ENCODE measurements at places on chromosomes 3 and 15.

- H3K4me1 ChIP-seq, result no peaks in the 10 kb centered on the region
- no peaks in the 10 kb centered on the region for H3K36me3 ChIP-seq
- H3K4me3 ChIP-seq, result no peak overlapping the region
These were observed 35.0 kb upstream of the ABHD17C start for GRCh38 chr15:80660119-80660518.

DNA sequence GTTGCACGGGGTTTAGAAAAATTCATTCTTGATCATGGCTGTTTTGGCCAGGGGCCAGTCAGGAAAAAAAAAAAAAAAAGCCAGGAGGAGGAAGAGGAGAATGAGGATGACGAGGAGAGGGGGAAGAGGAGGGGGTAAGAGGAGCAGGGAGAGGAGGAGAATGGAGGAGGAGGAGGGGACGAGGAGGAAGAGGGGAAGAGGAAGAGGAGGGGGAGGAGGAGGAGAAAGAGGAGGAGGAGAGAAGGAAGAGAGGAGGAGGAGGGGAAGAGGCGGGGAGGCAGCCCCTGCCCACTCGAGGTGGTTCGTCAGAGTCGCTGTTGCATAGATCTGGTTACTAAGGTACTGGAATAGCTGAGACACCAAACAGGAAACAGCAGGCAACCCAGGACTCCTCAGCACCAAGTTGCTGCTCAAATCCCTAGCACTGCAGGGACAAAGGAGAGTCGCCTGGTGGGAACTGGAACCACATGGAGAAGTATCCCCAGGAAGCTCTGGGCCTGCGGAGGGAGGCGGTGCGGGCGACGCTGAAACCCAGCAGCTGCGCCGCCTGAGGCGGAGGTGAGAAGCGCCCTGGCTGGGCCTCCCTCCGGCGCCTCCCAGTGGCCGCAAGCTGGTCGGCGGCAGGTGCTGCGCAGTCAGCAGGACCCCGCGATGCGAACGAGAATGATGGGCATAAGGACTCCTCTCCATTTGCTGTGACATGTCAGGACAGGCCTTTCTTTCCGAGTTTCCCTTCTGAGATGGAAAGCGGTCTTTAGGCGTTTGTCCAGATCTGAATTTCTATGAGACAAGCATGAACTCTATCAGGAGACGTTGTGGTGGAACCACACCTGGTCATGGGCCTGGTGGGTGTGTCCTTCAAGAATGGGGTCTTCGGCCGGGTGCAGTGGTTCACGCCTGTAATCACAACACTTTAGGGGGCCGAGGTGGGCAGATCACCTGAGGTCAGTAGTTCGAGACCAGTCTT is 17.5 kb downstream of the FAM240A start:
- no peaks in the 10 kb centered on the region for H3K27me3 ChIP-seq
- peak; percentile 96 for DNase-seq
- H3K27ac ChIP-seq, result peak overlapping the region; percentile 33
- H3K4me3 ChIP-seq, result no peak overlapping the region

DNA sequence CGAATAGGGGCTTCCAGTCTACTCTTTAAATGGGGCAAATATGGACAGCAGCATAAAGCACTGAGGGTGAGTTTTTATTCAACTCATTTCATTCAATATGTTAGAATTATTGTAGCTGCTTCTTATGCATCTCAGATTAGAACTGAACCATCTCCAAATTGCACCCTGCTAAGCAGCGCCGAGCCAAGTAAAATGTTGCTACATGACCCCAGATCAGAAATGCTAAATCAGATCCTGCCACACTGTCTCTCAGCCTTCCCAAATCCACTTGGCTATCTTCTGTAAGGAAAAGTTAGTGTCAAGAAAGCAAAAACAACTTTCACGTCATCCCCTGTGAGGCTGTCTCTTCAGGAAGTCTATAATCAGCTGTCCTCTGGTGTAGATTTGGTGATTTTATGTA is 293.2 kb downstream of the CNTN4 start:
- H3K27ac ChIP-seq, result no peak overlapping the region
- no peaks in the 10 kb centered on the region for H3K4me1 ChIP-seq
- H3K4me3 ChIP-seq, result no peak overlapping the region
- H3K27me3 ChIP-seq, result no peaks in the 10 kb centered on the region
- no peaks in the 10 kb centered on the region for H3K36me3 ChIP-seq

- no peaks in the 10 kb centered on the region for H3K36me3 ChIP-seq
- H3K27me3 ChIP-seq, result no peaks in the 10 kb centered on the region
- H3K4me1 ChIP-seq, result no peaks in the 10 kb centered on the region
These were observed 274.2 kb downstream of the FOXP1 start for GRCh38 chr3:71309342-71309741.

- no peaks in the 10 kb centered on the region for H3K36me3 ChIP-seq
- no peak overlapping the region for H3K27ac ChIP-seq
- peak; percentile 49 for DNase-seq
- no peaks in the 10 kb centered on the region for H3K27me3 ChIP-seq
These were observed 87.8 kb downstream of the KLHL25 start for GRCh38 chr15:85706779-85707518.

DNA sequence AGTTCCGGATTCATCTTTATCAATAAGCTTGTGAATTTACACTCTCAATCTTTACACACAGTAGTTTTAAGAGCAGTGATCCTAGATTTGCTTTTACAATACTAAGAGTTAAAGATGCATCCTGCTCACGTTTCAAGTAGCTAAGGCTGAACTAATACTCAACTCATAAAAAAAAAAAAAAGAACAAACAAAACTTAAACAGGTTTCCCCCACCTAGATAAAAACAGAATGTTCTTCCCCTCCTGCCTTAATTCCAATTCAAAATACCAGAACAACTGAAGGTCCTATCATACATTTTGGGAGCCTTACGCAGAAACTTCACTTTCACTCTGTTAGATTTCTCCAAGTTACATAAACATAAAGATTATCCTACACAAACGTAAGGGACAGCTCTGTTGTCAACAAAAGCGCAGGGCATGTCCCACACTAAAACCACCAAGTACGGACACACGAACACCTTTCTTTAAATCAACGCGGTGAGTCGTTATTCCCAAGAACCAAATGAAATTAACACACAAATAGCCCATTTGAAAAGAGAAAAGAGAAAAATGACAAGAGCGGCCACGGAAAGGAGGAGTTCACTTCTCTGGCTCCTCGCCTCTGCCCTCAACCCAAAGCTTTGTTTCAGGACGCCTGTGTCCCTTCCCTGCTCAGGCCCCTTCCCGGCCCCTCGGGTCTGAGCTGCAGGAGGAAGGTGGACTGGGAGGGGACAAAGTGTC is 941 bp downstream of the CBLB start:
- no peaks in the 10 kb centered on the region for H3K36me3 ChIP-seq
- H3K27ac ChIP-seq, result no peak overlapping the region
- peak overlapping the region; percentile 88 for H3K4me3 ChIP-seq

- H3K27ac ChIP-seq, result no peak overlapping the region
- no peak overlapping the region for H3K4me3 ChIP-seq
- H3K36me3 ChIP-seq, result no peaks in the 10 kb centered on the region
- no peaks in the 10 kb centered on the region for H3K4me1 ChIP-seq
These were observed 9.2 kb upstream of the PGPEP1L start for GRCh38 chr15:99016680-99017321.

- peaks cover 2% of the 10 kb centered on the region for H3K27me3 ChIP-seq
- H3K4me3 ChIP-seq, result no peak overlapping the region
- no peaks in the 10 kb centered on the region for H3K36me3 ChIP-seq
- no peaks in the 10 kb centered on the region for H3K4me1 ChIP-seq
- DNase-seq, result no peak
These were observed 36.2 kb upstream of the CPNE4 start for GRCh38 chr3:132071043-132071442.

GRCh38 chr15:22936577-22937472 is 43.3 kb downstream of the CYFIP1 start:
- H3K27ac ChIP-seq, result no peak overlapping the region
- H3K4me1 ChIP-seq, result no peaks in the 10 kb centered on the region
- H3K27me3 ChIP-seq, result no peaks in the 10 kb centered on the region
- no peak overlapping the region for H3K4me3 ChIP-seq

GRCh38 chr3:139893267-139893962 is 41.6 kb upstream of the CLSTN2 start:
- no peaks in the 10 kb centered on the region for H3K36me3 ChIP-seq
- no peak overlapping the region for H3K27ac ChIP-seq
- H3K4me3 ChIP-seq, result no peak overlapping the region
- H3K4me1 ChIP-seq, result no peaks in the 10 kb centered on the region

- no peaks in the 10 kb centered on the region for H3K4me1 ChIP-seq
- no peak for DNase-seq
- H3K27me3 ChIP-seq, result no peaks in the 10 kb centered on the region
- H3K27ac ChIP-seq, result no peak overlapping the region
These were observed 7.8 kb upstream of the SCAANT1 start for GRCh38 chr3:63920001-63920400.

GRCh38 chr15:68471541-68471940 is 39.6 kb upstream of the ITGA11 start:
- no peak overlapping the region for H3K27ac ChIP-seq
- H3K27me3 ChIP-seq, result no peaks in the 10 kb centered on the region

DNA sequence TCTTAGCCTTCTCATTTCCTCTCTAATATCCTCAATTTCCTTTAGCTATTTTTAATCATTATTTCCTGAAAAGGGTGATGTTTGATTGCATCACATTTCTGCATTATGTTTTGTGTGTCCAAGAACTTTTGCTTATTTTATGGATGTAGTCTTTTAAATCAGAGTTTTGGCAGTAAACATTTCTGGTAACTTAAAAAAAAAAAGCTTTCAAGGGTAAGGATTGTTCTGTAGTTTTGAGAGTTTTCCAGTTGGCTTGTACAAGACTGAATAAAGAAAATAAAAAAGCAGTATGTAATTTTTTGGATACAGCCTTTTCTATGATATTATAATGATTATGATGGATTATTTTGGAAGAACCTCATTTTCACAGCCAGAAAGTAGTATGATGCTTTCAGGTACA is 99.4 kb downstream of the DHX36 start:
- no peaks in the 10 kb centered on the region for H3K36me3 ChIP-seq
- H3K27me3 ChIP-seq, result no peaks in the 10 kb centered on the region
- no peak overlapping the region for H3K4me3 ChIP-seq

GRCh38 chr3:71786217-71786549 is 1.2 kb upstream of the PROK2 start:
- H3K4me3 ChIP-seq, result no peak overlapping the region
- H3K4me1 ChIP-seq, result no peaks in the 10 kb centered on the region
- no peak overlapping the region for H3K27ac ChIP-seq
- H3K36me3 ChIP-seq, result no peaks in the 10 kb centered on the region
- peaks cover 22% of the 10 kb centered on the region for H3K27me3 ChIP-seq

- H3K36me3 ChIP-seq, result no peaks in the 10 kb centered on the region
- no peaks in the 10 kb centered on the region for H3K27me3 ChIP-seq
- DNase-seq, result peak; percentile 36
- H3K4me3 ChIP-seq, result no peak overlapping the region
These were observed 170.5 kb downstream of the CTNNB1 start for GRCh38 chr3:41369838-41370237.

DNA sequence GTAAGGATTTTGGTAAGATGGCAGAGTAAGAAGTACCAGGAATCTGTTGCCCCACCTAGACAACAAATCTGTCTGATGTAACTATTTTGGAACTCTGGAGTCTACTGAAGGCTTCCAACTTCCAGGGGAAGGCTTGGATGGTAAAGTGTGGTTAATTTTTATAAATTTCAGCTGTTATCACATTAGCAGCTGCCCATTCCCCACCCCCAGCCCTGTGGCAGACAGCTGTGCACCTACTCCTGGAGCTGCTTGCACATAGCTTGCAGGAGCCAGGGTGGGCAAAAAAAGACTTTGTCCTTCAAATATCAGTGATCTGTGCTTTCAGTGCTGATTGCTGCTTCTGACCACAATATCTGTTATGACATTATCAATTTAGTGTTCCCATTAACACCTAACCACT is 47.4 kb downstream of the FRMD5 start:
- no peaks in the 10 kb centered on the region for H3K4me1 ChIP-seq
- H3K36me3 ChIP-seq, result no peaks in the 10 kb centered on the region

GRCh38 chr3:42247576-42248027 is 18.4 kb downstream of the CCK start:
- H3K27ac ChIP-seq, result no peak overlapping the region
- peak; percentile 68 for DNase-seq
- no peaks in the 10 kb centered on the region for H3K27me3 ChIP-seq
- H3K4me1 ChIP-seq, result no peaks in the 10 kb centered on the region
- H3K4me3 ChIP-seq, result no peak overlapping the region

DNA sequence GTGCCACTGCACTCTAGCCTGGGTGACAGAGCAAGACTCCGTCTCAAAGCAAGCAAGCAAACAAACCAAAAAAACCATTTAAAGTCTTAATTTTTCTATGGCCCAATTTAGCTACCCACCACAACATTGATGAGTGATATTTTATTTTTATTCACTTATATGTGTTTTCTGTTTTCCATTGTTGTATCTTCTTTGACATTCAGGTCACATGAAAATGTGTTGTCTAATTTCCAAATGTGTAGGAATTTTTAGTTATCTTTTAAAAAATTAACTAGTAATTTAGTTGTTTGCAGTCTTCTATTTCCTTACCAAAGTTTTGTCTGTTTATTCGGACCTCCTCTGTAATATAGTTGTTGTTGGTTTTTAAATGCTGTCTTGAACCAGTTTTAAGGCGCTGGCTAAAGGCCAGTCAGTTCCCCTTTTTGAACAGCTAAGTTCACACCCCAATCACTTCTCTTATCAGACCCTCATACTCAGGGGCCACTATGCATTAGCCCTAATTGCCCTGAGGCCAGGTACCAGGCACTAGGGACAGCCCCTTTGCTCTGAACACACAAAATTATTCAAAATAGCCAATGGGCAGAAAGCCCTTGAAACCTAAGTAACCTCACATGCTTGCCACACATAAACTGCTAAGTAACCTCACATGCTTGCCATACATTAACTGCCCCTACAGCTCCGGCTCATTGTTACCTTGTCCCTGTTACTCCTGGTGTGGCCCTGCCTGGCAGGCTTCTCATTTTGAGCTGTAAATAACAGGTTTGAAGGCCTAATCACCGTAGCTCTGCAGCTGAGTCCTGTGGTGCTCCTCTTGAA is 4.3 kb upstream of the CCR4 start:
- no peaks in the 10 kb centered on the region for H3K4me1 ChIP-seq
- no peak overlapping the region for H3K27ac ChIP-seq
- no peak overlapping the region for H3K4me3 ChIP-seq
- H3K36me3 ChIP-seq, result no peaks in the 10 kb centered on the region

- H3K4me1 ChIP-seq, result no peaks in the 10 kb centered on the region
- no peak for DNase-seq
- no peak overlapping the region for H3K4me3 ChIP-seq
- H3K27ac ChIP-seq, result no peak overlapping the region
These were observed 217.4 kb upstream of the CD96 start for GRCh38 chr3:111324645-111325044.

DNA sequence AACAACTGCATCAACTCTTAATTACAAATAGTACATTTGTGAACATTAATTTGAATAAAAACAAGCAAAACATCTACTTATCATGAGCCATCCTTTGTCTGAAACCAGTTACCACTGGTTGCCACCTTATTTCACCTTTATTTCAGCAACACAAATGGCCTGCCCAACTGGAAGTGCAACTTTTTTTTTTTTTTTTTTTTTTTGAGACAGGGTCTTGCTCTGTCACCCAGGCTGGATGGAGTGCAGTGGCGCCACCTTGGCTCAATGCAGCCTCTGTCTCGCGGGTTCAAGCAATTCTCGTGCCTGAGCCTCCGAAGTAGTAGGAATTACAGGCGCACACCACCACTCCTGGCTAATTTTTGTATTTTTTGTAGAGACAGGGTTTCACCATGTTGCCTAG is 13.1 kb downstream of the WDR82 start:
- H3K27me3 ChIP-seq, result no peaks in the 10 kb centered on the region
- peaks cover 11% of the 10 kb centered on the region for H3K36me3 ChIP-seq
- H3K4me3 ChIP-seq, result no peak overlapping the region
- H3K4me1 ChIP-seq, result no peaks in the 10 kb centered on the region
- no peak overlapping the region for H3K27ac ChIP-seq
- no peak for DNase-seq

All from mesendoderm (in vitro differentiated cells).